ENCODE measurements at places on chromosomes 4 and X. TPM values are rescaled to one million over a fixed set of nuclear protein-coding genes. Genes with fewer than 3 reads are reported as not detected.

DNA sequence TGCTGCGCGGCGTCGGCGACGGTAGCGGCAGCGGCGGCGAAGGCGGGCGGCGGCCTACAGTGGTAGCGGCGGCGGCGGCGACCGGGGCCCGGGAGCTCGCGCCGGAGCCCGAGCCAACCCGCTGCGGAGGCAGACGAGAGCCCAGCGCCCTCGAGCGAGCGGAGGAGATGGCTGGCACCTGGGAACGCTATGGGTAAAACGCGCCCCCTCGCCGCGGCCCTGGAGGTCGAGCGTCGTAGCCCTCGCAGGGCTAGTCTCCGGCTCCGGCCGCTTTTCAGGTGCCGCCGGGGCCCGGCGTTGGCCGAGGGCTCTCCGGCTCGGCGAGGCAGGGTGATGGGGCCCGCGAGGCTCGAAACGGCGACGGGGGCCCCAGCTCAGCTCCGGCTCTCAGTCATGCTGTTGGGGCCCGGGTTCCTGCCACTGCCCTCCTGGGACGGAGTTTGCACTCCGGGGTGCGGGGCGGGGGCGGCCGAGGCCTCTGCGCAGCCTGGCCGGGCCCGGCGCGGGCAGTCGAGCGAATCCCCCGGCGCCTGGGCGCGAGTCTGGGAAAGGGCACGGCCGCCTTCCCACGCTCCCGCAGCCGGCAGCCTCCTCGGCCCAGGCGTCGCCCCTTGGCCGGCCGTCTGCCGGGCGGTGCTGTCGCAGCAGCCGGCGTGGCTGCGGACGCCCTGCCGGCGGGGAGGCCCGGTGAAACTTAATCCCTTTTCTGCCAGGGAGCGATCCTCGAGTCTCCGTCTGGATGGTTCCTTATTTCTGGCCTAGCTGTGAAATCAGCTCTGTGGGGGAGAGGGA is 768 bp downstream of the MID2 start:
- H3K27ac ChIP-seq, result peak overlapping the region; percentile 92
- peaks cover 9% of the 10 kb centered on the region for H3K4me1 ChIP-seq
- DNase-seq, result peak; percentile 2
- H3K27me3 ChIP-seq, result no peaks in the 10 kb centered on the region
- H3K36me3 ChIP-seq, result no peaks in the 10 kb centered on the region
- peak overlapping the region; percentile 59 for H3K4me3 ChIP-seq

DNA sequence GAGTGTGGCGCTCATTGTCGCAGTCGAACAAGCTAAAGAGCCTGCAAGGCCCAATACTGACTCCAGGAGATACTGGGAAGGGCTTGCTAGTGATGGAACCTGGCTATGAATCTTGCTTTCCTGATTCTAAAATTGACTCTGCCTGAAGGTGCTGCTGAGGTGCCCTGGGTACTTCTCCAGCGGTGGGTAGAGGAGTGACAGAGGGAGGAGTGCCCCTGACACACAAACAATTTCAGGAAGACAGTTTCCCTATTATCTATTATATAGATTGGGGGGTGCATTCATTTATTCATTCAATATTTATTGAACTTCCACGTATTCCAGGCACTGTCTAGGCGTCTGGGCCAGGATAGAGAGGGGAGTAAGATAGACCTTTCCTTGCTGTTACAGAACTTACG is 339.2 kb upstream of the GATB start:
- no peak overlapping the region for H3K27ac ChIP-seq
- no peak for DNase-seq
- no peaks in the 10 kb centered on the region for H3K4me1 ChIP-seq
- no peak overlapping the region for H3K4me3 ChIP-seq

DNA sequence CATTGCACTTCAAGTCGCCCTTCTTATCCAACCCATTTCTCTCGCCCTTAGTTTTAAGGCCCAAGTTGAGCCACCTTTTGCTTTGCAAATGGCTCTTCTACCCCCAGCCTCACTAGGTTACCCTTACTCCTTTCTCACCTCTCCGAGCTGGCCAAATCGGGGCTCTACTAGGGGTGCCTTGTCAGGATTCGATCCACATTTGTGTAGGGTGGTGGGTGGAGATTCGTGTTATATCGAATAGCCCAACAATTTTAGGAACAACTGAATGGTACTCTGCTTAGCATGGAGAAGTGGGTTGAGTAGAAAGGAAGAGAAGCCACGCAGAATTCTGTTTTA is 3.5 kb downstream of the SLIT2 start:
- peak overlapping the region; percentile 64 for H3K4me3 ChIP-seq
- H3K27ac ChIP-seq, result no peak overlapping the region
- H3K4me1 ChIP-seq, result no peaks in the 10 kb centered on the region
- no peaks in the 10 kb centered on the region for H3K36me3 ChIP-seq

DNA sequence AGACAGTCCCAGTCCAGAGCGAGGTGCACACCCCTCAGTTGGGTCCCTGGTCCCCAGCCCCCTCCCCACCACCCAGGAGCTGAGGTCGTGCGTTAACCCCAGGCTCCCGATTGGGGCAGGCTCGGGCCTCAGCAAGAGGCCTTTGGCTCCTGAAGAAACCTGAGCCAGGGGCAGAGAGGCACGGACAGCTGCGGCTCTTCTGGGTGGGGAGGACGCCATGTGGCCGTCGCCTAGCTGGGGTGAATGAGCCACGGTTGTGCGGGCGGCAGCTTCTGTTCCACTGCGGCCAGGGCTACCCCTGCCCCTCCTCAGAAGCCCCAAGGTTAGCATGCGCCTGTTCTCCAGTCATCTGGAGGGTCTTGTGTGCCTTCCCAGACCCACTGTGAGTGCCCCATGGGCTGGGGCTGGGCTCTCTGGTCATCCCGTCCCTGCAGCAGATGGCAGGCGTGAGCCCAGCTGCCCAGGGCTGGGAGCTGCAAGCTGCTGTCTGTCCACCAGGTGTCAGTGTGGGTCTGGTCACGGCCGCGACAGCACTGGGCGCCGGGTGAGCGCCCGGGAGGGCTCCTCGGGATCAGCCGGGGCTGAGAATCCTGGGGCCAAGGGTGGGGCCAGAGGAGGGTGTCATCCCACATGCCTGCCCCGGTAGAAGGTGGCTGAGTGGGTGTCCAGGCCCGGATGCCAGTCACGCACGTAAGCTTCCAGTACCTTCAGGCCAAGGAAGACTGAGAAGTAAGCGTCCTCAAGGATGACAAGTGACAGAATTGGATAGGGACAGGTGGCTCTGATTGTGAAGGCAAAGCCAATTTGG is 21.9 kb downstream of the ATP2B3 start:
- peak; percentile 56 for DNase-seq
- no peaks in the 10 kb centered on the region for H3K27me3 ChIP-seq
- H3K36me3 ChIP-seq, result no peaks in the 10 kb centered on the region
- no peaks in the 10 kb centered on the region for H3K4me1 ChIP-seq
- H3K27ac ChIP-seq, result no peak overlapping the region

GRCh38 chr4:116599859-116600258 is 485.5 kb downstream of the TRAM1L1 start:
- H3K27me3 ChIP-seq, result no peaks in the 10 kb centered on the region
- no peak overlapping the region for H3K27ac ChIP-seq
- H3K4me1 ChIP-seq, result no peaks in the 10 kb centered on the region
- no peak for DNase-seq
- no peaks in the 10 kb centered on the region for H3K36me3 ChIP-seq
- no peak overlapping the region for H3K4me3 ChIP-seq

DNA sequence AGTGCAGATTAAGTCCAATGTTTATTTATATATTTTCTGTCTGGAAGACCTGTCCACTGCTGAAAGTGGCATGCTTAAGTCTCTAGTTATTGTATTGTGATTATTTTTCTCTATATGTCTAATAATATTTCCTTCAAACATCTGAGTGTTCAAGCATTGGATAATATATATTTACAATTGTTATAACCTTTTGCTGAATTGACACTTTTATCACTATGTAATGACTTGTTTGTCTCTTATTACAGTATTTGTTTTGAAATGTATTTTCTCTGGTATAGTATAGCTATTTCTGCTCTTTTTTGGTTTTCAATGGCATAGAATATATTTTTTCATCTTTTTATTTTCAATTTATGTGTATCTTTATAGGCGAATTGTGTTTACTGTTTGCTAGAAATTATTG is 59.7 kb downstream of the EDA2R start:
- DNase-seq, result no peak
- H3K27me3 ChIP-seq, result no peaks in the 10 kb centered on the region
- H3K4me3 ChIP-seq, result no peak overlapping the region
- H3K27ac ChIP-seq, result no peak overlapping the region
- H3K36me3 ChIP-seq, result no peaks in the 10 kb centered on the region

- H3K36me3 ChIP-seq, result no peaks in the 10 kb centered on the region
- no peak overlapping the region for H3K27ac ChIP-seq
- DNase-seq, result no peak
- no peak overlapping the region for H3K4me3 ChIP-seq
- no peaks in the 10 kb centered on the region for H3K27me3 ChIP-seq
Observed at GRCh38 chr4:34953145-34953799, 1291.0 kb downstream of the ARAP2 start.

DNA sequence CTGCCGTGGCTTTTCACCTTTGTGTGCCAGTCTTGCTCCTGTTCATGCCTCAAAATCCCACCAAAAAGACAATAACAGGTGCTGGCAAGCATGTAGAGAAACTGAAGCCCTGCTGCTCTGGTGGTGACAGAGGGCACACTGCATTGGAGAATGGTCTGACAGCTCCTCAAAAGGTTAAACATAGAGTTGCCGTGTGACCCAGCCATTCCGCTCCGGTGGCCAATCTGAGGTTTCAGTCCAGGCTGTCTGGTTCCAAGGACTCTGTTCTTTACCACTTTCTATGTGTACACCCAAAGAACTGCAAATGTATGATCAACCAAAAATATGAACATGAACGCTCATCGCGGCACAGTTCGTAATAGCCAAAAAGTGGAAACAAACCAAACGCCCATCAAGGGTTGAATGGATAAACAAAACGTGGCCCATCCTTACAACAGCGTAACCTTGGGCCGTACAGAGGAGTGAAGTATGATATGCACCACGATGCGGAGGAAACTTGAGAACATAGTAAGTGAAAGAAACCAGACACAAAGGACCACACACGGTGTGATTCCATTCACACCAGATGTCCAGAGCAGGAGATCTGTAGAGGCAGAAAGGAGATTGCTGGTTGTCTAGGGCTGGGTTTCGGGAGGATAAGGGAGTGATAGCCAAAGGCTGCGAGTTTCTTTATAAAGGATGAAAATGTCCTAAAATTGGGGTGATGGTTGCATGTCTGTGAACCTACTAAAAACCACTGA is 33.6 kb upstream of the WFS1 start:
- H3K27ac ChIP-seq, result no peak overlapping the region
- H3K27me3 ChIP-seq, result no peaks in the 10 kb centered on the region
- no peak overlapping the region for H3K4me3 ChIP-seq
- no peak for DNase-seq
- no peaks in the 10 kb centered on the region for H3K4me1 ChIP-seq

GRCh38 chrX:91081873-91082272 is 352.8 kb upstream of the PABPC5 start:
- H3K4me3 ChIP-seq, result no peak overlapping the region
- H3K27me3 ChIP-seq, result no peaks in the 10 kb centered on the region
- DNase-seq, result no peak

DNA sequence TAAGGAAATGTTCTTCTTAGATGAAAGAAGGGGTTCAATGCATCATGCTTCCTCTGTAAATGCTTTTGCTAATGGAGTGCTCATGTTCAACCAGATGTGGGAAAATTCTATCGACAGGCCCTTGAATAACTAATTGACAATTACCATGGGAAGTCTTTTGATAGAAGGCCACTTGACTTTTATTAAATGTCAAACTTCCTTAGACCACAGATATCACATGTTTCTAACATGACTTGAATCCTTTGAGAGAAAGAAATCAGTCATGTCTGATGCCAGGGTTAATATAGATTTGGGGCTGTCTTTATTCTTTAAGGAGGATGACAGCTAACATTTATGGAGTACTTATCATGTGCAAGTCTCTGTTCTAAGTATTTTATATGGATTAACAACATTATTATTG is 280.1 kb downstream of the DCHS2 start:
- DNase-seq, result no peak
- no peak overlapping the region for H3K4me3 ChIP-seq
- no peaks in the 10 kb centered on the region for H3K36me3 ChIP-seq
- no peaks in the 10 kb centered on the region for H3K27me3 ChIP-seq
- H3K27ac ChIP-seq, result no peak overlapping the region

- no peaks in the 10 kb centered on the region for H3K4me1 ChIP-seq
- H3K27ac ChIP-seq, result no peak overlapping the region
- no peak overlapping the region for H3K4me3 ChIP-seq
Observed at GRCh38 chrX:31608638-31609037, 536.8 kb upstream of the FTHL17 start.

DNA sequence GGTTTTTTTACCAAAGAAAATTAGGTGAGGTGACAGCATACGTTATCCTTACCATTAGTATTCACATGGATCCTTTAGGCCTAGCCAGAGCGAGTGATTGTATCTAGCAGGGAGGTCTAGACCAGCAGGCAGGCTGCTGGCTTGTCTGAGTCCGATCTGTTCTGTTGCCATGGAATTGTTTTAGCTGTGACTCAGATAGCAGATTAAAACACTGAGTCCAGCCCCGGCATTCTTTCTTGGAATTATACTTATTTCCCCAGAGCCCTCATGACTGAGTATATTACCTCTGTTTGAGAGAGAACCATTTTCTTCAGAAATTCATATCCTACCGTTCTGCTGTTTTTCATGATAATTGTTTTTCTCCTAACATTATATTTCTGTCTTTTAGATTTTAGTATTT is 37.4 kb downstream of the OCRL start:
- H3K27ac ChIP-seq, result no peak overlapping the region
- no peak overlapping the region for H3K4me3 ChIP-seq
- H3K36me3 ChIP-seq, result no peaks in the 10 kb centered on the region
- no peak for DNase-seq

DNA sequence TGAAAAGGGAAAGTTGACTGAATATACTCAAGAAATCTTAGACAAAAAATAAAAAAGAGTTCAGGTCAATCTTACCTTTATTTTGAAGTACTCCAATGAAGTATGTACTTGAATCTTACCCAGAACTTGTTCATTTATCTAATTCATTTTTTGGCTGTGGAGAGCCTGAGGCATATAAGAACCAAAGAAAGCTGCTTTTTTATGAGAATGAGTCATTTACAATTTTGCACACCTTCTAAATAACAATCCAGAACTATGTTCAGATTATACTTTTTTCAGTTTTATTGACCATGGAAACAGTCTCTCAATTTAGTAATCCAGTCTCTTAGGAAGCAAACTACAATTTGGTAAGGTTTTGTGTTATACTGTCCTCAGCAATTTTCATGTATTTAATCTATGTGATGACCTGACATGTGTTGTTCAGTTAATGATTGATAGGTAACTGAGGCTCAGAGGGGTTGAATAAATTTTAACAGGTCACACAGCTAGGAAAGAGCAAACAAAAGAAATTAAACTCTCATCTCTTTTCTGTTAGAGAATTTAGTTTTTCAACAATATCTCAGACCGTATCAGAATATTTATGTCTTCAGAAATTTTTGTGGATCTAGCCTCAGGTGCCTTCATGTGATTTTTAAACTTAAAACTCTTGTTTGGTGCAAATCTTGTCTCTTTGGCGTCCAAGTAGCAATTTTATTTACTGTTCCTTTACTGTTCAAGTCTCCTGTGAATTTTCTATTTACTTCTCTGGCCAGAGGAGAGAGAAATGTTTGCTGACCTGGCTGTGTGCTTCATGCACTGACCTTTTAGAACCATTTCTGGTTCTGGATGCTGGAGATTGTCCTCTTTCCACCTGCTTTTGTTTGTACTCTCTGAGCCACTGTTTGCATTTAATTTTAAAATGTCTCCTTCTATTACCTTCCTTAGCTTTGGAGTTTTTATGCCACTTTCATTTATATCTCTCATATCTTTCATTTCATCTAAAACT is 1453.4 kb downstream of the STIM2 start:
- H3K4me3 ChIP-seq, result no peak overlapping the region
- no peaks in the 10 kb centered on the region for H3K36me3 ChIP-seq
- DNase-seq, result no peak
- no peaks in the 10 kb centered on the region for H3K4me1 ChIP-seq
- no peak overlapping the region for H3K27ac ChIP-seq
- H3K27me3 ChIP-seq, result no peaks in the 10 kb centered on the region

The TLR10 gene
- not detected for total RNA-seq

The NKX6-1 gene
- not detected for total RNA-seq

The PABPC4L gene
- 0.51 TPM for total RNA-seq

The H2BW2 gene
- not detected for total RNA-seq

The KIF4A gene
- not detected for total RNA-seq

Measured in gastrocnemius medialis (tissue), 4 donors.